Stimulated activated CD8-positive, alpha-beta memory T cell treated with anti-CD3 and anti-CD28 coated beads, Interleukin-2, amount 100 ng/mL, for 1 hour (primary cell): ENCODE measurements at places on chromosomes 7 and 10.

- no peak for DNase-seq
These were observed 247.8 kb downstream of the OTUD1 start for GRCh38 chr10:23686722-23687121.

DNA sequence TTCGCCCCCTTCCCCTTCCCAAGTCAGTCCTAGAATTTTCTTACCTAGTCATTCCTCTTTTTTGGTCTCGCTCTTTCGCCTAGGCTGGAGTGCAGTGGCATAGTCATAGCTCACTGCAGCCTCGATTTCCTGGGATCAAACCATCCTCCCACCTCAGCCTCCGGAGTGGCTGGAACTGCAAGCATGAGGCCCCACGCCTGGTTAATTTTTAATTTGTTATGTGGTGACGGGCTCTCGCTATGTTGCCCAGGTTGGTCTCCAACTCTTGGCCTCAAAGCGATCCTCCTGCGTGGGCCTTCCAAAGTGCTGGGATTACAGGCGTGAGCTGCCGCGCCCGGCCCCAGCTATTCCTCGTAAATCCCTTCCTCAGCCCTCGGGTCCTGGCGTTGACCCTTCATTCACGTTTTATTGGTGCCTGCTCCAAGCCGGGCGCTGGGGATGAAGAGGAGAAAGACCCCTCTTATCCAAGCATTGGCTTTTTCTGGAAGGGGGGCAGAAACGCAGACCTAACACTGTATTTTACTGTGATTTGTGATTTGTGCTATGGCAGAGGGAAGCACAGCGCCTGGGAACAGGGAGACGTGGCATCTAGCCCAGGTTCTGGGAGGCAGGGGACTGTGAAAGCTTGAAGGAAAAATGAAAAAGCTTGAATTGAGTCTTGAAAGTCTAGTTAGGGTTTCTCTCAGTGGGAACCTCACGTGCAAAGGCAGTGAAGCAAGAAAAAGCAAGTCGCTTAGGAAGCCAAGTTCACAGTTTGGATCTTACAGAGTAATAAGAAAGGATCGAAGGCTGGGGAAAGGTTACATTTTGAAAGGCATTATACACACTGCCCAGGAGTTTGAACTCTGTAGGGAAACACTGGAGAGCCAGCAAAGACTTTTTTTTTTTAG lies 516 bp downstream of the ZNHIT1 start:
- DNase-seq: no peak

DNA sequence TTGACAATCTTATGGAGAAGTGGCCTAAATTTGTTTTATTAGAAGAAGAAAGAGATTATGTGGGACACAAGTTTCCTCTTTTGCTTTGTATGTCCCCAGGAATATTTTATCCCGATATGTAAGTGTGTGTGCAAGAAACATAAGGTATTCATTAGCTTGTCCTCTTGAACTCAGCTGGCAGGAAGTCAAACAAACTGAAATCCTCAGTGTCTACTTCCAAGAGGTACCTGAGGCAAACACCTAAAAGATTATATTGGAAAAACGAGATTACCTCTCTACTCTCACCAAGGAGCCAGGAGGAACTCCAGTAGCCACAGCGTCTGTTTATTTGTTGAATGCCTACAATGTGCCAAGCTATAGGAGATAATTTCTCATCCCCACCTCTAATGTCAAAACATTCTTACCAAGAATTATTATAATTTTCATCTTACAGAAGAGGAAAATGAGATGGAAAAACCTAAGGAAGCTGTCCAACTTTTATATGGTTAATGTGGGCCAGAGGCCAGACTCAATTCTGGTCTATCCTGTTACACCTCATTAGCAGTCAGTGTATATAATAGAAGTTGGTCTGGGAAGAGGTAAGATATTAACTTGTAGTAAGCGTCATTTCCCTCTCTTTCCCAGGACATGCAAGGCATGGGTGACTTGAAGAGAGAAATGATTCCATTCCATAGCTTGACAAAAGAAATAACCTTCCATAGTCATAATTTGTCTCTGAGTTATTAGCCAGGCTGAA lies 692.7 kb downstream of the MAGI2 start:
- no peak for DNase-seq

DNA sequence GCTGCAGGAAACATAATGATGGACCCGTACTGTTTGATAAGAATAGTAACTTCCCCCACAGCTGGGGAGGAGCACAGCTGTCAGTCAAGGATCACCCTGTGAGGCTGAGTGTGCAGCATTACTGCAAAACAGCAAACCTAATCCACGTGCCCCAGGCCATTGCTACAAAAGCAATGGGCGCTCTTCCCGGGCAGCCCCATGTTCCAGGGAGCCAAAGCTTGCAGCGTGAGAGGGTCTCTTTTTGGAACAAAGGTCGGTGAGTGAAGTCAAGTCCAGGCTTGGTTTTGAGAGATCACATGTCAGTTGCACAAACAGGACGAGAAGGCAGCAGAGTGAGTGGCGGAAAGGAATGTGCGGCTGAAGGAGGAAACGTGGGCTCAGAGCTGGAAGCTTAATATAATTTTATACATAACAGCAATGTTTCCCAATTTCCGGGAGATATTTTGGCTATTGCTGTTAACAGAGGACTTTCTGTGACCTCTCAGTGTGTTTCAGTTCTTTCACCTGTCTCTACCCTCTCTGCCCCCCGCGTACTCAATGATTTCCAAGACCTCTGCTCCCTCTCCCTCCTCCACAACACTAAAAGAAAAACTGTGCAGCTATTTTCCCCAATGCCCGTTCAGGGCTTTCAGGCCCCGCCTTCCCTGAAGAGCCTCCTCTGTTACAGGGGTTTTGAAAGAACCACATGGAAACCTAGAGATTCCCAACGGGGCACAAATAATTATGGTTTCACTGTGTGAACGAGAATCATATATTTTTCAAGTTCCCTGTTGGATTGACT lies 128.9 kb downstream of the MTPAP start:
- DNase-seq: no peak

GRCh38 chr10:90288391-90288933 lies 569.4 kb downstream of the HTR7 start:
- no peak for DNase-seq

GRCh38 chr7:12942609-12943008 lies 255.2 kb downstream of the ARL4A start:
- no peak for DNase-seq

DNA sequence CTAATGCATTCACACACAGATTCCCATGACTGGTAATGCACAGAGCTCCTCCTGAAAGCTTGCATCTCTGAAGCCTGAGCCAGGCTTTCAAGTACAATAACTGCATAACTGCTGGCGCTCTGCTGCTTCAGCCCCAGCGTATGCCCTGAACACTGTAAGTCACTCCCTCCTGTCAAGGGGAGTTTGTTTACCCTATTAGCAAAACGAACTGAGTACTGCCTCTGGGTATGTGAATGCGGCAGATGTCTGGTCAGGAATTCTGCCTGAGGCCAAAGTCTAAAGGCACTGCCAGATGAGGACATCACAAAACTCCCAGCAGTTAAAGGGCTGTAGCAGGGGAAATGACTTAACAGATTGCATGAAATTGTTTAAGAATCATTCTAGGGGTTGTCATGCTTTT lies 97.7 kb downstream of the NRCAM start:
- DNase-seq: no peak

- no peak for DNase-seq
These were observed 49.7 kb upstream of the HECTD2 start for GRCh38 chr10:91360461-91360860.

- no peak for DNase-seq
These were observed 627.1 kb upstream of the FZD8 start for GRCh38 chr10:36269222-36269621.

DNA sequence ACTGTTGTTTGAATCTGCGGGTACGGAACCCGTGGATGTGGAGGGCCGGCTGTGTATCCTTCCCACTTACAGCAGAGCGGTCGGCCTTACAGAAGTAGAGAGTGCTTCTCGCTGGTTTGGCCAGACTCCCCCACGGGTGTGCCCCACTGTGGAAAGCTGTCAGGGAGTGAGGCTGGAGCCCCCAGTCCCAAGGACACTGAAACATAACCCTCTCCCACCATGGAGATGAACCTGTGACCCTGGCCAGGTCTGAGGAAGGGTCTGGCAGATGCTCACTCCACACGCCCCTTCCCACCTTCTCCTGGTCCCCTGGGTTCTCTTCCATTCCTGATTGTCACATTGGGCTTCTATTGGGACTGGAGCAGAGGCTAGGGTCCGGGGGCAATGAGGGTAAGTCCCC lies 39.6 kb downstream of the TSPAN15 start:
- no peak for DNase-seq

GRCh38 chr7:105199386-105199785 lies 185.4 kb downstream of the KMT2E start:
- no peak for DNase-seq

GRCh38 chr10:102455893-102456471 lies 4.6 kb upstream of the C10orf95 start:
- DNase-seq: no peak
